Globus pallidus (tissue), 1 donor: ENCODE measurements at places on chromosomes 16 and 17.
A peak's percentile ranks its signal among the peaks of the same experiment; 100 is the strongest.

- DNase-seq, result peak; percentile 32
Measured at GRCh38 chr16:15880434-15881308, 7.7 kb downstream of the CEP20 start.

- DNase-seq, result no peak
Measured at GRCh38 chr17:66326476-66327047, 24.1 kb downstream of the PRKCA start.

- DNase-seq, result no peak
Measured at GRCh38 chr16:28188085-28188916, 23.5 kb downstream of the XPO6 start.

DNA sequence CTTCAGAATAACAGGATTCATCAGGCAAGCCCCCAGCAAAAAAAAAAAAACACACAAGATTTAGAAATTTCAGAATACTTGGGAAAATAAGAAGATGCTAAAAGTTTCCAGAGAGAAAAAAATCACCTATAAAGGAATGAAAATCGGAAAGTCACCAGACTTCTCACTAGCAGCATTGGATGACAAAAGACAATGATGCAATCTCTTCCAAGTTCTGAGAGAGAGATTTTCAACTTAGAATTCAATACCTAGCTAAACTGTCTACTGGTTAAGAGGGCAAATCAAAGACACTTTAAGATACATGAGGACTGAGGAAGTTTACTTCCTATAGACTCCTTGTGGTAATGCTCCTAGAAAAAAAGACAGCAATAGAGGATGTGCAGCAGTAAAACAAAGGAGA lies 23.9 kb upstream of the TNS4 start:
- no peak for DNase-seq

GRCh38 chr16:67486805-67487204 lies 3.5 kb upstream of the AGRP start:
- DNase-seq, result no peak

DNA sequence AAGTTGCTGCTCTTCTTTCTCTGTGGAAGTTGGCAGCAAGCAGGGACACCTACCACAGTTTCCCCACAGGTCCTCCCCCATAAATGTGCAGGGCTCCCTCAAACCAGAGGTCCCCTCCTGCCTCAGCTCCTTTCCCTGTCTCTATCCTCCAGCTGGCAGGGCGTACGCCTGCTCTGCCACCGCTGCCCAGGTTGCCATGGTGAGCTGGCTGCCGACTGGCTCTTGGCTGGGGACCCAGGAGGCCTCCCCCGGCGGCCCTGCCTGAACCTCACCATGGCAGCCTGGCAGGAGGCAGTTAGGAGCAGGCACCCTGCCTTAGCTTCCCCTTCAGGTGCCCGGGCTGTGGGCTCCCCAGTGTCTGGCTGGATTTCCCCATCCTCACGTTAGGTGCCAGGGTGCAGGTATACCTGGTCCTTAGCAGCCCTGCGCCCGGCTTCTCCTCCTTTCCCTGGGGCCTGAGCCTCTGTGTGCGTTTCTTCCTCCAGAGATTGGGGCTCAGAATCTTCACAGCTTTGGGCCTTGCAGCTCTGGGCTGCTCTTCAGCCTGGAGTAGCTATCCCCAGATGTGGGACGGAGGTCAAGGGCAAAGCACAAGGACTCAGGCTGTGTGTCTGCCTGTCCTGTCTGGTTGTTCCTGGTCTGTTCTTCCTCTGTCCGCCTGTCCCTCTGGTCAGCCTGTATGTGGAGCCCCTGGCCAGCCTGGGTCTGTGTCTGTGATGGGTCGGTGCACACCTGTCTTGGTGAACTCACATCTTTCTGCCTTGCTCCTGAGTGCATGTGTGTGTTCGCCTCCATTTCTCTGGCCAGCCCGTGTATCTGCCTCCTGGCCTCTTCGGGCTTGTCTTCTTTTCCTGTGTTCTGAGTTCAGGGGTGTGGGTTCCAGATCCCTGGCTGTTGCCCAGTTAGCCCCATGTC lies 15.7 kb downstream of the GJD3 start:
- DNase-seq, result peak; percentile 76

DNA sequence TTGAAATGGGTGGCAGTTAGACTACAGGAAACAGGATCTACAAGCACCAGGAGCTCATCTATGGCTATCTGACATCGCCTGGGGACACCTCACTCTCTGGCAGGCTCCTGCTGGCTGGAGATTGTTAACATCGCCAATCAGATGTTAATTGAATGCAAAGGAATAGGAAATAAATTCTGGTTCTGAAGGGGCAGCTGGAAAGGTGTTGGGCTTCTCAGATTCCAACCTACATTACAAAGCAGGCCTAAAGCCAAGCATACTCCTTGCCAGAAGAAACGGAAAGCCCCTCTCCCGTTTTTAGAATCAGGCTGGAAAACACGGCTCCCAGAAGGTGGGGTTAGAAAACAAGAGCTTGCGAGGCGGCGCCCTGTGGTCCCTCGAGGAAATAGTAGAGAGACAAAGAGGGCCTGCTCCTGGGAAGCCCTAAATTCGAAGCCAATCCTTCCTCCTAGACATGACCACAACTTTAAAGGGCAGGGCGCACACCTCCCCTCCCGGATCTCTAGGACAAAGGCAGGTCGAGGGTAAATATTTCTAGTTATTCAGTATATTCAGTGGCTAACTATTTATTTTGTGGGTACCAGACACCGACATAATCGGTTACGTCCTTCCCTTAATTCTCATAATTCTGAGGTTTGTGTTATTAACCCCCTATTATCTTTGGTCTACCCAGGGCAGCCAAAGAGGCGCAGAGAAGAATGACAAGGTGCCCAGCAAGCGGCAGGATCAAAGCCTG lies 763 bp upstream of the TOM1L1 start:
- DNase-seq, result no peak

- peak; percentile 2 for DNase-seq
Measured at GRCh38 chr16:74107795-74108610, 188.6 kb upstream of the PSMD7 start.

DNA sequence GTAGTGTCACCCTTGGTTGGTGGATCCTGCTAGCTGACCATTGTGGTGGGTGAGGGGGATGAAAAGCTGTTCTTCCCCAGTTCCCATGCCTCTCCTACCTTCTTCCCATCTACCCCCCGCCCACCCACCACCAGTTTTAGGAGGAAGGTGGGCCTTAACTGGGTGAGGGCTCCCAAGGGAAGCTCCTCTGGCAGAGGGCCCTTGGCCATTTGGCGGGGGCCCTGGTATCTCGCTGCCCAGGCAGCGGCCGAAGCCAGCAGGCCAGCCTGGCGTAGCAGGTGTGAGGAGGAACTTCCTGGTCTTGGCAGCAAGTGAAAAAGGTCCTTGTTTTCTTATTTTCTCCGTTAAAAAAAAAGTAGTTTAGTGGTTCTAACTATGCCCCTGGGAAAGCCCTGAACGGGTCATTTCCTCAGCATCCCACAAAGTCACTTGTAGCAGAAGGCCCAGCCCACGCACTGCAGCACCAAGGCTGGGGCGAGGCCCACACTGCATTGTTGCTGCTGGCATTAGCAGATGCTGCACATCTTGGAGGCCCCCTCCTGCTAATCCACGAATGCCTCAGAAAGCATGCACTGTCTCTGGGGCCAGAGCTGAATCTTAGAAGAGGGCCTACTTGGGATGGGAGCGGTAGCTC lies 72.5 kb downstream of the MPRIP start:
- no peak for DNase-seq

DNA sequence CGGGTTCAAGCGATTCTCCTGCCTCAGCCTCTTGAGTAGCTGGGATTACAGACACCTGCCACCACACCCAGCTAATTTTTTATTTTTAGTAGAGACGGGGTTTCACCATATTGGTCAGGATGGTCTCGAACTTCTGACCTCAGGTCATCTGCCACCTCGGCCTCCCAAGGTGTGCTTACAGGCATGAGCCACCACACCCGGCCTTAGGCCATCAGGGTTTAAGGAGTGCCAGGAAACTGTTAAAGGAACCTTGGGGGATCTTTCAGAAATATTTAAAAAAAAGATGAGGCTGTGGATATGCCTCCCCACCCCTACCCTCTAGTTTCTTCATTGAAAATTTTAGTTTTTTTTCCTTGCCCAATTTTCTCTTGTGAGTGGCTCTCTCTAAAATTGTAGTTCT lies 31.4 kb upstream of the UBE2G1 start:
- DNase-seq, result no peak

DNA sequence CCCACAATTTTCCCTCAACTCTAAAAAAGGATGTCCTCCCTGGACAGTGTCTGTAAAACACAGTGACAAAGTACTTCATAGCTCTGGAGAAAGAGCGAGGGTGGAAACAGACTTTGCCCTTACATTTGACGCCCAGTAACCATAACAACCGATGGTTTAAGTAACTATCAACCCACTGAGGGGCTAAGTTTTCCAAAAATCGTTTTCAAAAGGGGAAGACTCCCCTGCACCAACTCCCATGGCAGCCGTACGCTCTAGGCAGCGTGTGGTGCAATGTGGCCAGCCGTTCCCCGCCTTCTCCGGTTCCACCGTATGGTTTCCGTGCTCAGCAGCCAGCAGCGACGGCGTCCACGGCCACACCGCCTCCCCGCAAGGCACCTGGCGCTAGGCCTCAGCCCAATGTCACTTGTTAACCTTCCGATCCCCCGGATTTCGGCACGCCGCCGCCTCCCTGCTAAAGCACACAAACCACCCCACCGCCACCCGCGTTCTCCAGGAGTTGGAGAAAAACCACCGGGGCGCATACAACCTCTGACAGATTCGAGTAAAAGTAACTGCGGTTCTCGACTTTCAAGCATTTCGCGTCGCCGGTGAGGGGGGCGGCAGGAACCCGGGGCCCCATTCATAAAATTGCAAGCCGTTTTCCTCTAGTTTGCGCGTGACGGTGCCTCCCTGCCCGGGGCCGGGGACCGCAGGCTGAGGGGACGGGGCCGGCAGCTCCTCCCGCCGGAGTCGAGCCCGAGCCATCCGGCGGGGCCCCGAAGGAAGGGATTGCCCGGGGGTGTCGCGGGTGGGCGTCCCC lies 661 bp downstream of the TEX2 start:
- DNase-seq, result peak; percentile 33

GRCh38 chr17:30379303-30379902 lies 676 bp downstream of the CPD start:
- peak; percentile 29 for DNase-seq

GRCh38 chr16:85970738-85971137 lies 71.8 kb downstream of the IRF8 start:
- no peak for DNase-seq

- DNase-seq, result no peak
Measured at GRCh38 chr17:36459601-36460000, 26.9 kb upstream of the ZNHIT3 start.

DNA sequence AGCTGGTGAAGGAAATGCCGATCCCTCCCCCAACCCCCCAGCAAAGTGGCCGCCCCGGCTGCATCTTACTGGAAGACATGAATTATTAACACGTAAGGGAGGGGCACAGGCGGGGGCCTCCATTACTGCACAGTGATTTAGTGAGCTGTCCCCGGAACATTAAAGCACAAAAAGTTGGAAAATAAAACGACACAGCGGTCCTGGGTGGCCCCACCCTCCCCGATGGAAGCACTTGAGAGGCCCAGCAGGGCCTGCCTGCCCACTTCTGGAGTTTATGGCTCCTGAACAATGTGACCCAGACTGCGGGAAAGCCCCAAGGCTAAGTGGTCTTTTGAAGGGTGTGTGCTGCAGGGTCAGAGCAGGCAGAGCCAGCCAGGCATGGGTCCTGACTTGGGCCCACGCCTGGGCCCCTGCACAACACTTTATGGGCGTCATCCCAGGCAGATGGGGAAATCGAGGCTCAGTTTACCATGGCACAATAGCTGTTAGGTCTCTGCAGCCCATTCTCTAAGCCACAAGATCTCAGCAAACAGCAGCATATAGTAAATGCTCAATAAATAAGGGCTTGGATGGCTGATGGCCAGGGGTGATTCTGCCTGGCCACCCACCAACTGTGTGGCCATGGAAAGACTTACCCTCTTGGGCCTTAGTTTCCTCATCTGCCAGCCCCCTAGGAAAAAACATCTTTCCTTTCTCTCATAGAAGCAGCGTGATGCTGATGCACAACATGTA lies 22.8 kb downstream of the CCDC102A start:
- no peak for DNase-seq

DNA sequence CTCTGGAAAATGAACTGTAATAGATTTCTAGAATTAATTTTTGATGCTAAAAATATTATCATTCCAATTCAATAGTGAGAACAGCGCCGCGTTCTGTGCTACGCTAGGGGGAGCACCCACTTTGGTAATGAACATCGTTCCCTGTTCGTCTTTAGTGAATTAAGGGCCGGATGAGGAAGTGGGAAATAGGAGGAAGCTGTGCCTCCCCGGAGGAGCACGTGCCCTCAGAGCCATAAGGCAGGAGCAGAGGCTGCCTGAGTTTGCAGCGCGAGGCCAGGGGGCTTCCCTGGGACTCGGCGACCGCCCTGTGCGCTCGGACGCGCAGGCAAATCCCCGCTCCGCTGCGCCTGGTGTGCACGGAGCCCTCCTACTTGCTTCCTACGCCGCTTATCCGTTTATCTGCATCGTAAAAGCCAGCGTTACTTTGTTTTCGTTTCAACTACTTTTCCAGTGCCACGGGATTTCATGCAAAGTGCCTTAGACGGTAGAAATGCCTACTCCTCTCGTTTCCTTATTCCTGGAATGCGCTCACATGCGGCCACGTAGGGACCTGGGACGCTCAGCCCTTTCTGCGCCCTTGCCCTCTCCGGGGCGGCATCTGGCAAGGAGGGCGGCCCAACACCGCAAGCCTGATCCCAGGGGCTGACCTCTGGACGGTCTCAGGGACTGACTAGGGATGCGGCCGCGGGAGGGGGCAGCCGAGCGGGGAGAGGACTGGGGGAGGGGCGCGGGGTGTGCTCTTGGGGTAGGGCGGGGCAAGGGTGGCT lies 76.4 kb downstream of the KCNJ12 start:
- DNase-seq, result peak; percentile 72

GRCh38 chr17:57107498-57108101 lies 22.6 kb downstream of the AKAP1 start:
- DNase-seq, result no peak

DNA sequence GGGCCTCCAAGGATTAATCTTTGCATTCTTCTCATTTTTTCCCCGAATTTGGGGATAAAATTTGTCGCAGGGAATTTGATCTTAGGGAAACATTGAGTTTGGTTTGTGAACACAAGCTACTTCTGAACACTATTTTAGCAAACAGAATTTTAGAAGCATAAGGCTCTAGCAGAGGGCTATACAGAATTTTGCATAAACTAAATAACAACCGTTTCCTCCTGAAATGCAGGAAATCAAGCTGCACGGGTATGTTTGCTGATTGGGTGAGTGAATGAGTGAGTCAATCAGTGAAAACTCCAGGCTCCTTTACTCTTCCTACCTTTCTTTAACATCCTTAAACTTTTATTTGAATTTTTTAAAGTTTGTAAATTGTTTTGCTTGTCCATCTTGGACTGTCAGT lies 81.3 kb upstream of the GNAO1 start:
- no peak for DNase-seq

- DNase-seq, result no peak
Measured at GRCh38 chr16:75262104-75262799, 10.8 kb upstream of the BCAR1 start.

- DNase-seq, result no peak
Measured at GRCh38 chr17:12859520-12859919, 70.2 kb downstream of the ARHGAP44 start.

GRCh38 chr17:52294301-52294700 lies 135.8 kb upstream of the CA10 start:
- DNase-seq, result no peak

GRCh38 chr16:24917891-24918290 lies 72.1 kb downstream of the SLC5A11 start:
- no peak for DNase-seq
